ENCODE measurements at places on chromosomes 5 and 9.

- no peak overlapping the region for H3K27ac ChIP-seq
- no peak overlapping the region for H3K4me3 ChIP-seq
- H3K27me3 ChIP-seq = no peaks in the 10 kb centered on the region
- no peak for DNase-seq
- no peaks in the 10 kb centered on the region for H3K36me3 ChIP-seq
Observed at GRCh38 chr5:158805195-158805594, 294.5 kb downstream of the EBF1 start.

DNA sequence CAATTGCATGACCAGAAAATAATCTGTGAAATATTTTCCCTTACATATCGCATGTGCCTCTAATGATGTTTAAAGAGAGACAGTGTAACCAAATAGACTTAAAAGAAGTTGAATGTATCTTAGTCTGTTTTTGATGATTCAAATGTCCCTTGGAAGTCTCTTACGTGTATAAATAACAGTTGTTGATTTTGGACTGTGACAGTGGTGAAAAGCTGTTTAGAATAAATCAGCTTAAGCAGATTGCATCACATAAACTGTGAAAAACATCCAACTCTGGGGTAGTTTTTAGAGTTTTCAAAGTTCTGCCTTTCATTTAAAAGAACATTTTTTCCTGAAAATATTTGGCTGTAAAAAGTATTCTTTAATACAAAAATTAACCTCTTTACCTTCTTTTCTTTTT lies 301.1 kb downstream of the PRR16 start:
- no peaks in the 10 kb centered on the region for H3K27me3 ChIP-seq
- H3K4me1 ChIP-seq = no peaks in the 10 kb centered on the region
- no peak for DNase-seq
- no peak overlapping the region for H3K27ac ChIP-seq
- H3K36me3 ChIP-seq = no peaks in the 10 kb centered on the region

DNA sequence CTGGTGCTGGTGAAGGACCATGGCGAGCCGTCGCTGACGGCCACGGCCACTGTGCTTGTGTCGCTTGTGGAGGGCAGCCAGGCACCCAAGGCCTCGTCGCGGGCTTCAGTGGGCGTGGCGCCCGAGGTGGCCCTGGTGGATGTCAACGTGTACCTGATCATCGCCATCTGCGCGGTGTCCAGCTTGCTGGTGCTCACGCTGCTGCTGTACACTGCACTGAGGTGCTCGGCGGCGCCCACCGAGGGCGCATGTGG lies 2.2 kb downstream of the PCDHA10 start:
- H3K4me3 ChIP-seq = no peak overlapping the region
- peaks cover 19% of the 10 kb centered on the region for H3K36me3 ChIP-seq
- no peak overlapping the region for H3K27ac ChIP-seq
- DNase-seq = no peak
- H3K27me3 ChIP-seq = peaks cover 11% of the 10 kb centered on the region

- no peak overlapping the region for H3K27ac ChIP-seq
- H3K4me3 ChIP-seq = no peak overlapping the region
- no peaks in the 10 kb centered on the region for H3K36me3 ChIP-seq
- no peaks in the 10 kb centered on the region for H3K27me3 ChIP-seq
Observed at GRCh38 chr5:173902334-173902733, 14.2 kb downstream of the CPEB4 start.
